Heart right ventricle (tissue), 16 donors: ENCODE measurements at places on chromosomes 3 and 15. TPM values are rescaled to one million over a fixed set of nuclear protein-coding genes. Genes with fewer than 3 reads are reported as not detected.

- DNase-seq = no peak
These were observed 113.1 kb upstream of the ABHD17C start for GRCh38 chr15:80581976-80582375.

DNA sequence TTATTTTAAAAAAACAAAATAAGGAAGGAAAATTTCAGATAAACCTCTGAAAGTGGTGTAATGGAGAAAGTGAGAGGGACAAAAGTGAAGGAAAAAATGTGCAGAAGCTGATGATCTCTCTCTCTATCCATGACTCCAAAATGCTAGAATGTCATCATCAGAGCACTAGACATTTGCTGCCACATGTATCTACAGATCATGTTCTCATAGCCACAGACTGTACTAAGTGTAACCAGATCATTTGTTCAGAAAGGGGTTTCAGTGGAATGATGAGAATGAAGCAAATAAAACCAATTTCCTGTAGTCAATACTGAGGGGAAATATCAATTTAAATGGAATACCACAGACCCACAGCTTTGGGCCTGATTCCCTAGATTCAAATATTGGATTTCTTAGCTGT, 104.3 kb upstream of the CHMP2B start:
- DNase-seq = no peak

- DNase-seq = peak; percentile 12
These were observed 736 bp downstream of the ARHGEF26 start for GRCh38 chr3:154121701-154122551.

- no peak for DNase-seq
These were observed 12.1 kb downstream of the GAP43 start for GRCh38 chr3:115635406-115635805.

GRCh38 chr3:48546203-48546829, 10.3 kb downstream of the PFKFB4 start:
- DNase-seq = no peak

- DNase-seq = no peak
These were observed 245.3 kb downstream of the FEZF2 start for GRCh38 chr3:62128051-62128450.

DNA sequence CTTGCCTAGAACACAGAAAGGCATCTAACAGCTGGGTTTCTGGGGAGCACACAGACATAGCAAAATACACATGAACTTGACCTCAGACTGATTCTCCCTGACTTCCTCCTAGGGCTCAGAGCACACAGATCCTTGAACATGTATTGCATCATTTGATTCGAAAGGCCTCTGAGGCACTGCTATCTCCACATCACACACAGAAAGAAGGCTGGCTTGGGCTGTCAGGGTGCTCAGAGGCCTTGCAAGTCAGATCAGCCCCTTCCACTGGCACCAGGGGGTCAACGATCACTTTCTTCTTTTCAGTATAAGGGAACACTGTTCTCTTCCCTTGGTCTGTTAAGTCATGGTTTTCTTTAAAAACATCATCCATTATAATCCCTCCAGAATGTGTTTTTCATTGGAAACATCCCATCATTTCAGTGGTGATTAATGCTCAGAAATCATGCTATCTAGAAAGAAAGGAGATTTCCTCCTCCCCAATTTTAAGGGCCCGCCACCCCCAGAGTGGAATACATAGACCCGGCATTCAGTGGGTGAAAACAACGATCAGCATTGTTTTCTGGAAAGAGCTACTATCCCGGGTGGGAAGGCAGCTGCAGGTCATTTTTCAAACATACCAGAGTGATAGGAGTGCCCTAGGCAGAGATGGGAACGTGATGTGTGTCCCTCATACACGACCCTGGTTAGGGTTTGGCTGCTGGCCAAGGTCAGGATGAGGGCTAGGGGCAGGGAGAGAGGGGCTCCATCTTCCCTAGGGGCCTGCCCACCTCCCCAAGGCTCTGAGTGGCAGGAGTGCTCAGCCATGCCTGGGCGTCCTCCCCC, 253.3 kb upstream of the LYSMD4 start:
- no peak for DNase-seq

- no peak for DNase-seq
These were observed 168.1 kb downstream of the NEK11 start for GRCh38 chr3:131194816-131195215.

The EBLN2 gene
- total RNA-seq = 0.98 TPM
